T47D (cell line): ENCODE measurements at places on chromosomes 2 and 18.

GRCh38 chr2:235675678-235676535, 182.1 kb downstream of the AGAP1 start:
- DNase-seq, result no peak

GRCh38 chr2:17515652-17516051, 2.6 kb downstream of the RAD51AP2 start:
- no peak for DNase-seq

DNA sequence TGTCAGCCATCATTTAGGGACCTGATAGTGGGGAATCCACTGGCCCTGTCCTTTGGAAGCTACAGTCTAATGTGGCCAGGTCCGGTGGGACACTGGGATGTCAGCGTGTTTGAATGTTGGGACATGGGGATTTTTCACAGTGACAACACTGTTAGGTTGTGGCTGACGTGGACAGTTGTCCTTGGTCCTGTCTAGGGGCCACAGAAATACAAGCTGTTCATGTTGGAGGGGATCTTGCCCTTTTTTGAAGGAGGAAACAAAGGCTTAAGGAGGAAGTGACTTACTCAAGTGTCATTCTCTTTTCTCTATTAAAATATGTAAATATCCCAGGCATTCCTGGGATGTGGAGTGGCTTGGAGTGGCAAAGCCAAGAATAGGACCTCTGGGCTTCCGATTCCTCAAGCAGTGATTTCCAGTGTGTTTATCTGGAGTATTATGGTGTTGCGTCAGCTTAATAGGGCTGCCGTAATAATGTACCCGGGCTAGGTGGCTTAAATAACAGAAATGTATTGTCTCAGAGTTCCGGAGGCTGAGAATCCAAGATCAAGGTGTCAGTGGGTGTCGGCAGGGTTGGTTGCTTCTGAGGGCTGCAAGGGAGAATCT, 8.5 kb downstream of the ACOXL start:
- no peak for DNase-seq

DNA sequence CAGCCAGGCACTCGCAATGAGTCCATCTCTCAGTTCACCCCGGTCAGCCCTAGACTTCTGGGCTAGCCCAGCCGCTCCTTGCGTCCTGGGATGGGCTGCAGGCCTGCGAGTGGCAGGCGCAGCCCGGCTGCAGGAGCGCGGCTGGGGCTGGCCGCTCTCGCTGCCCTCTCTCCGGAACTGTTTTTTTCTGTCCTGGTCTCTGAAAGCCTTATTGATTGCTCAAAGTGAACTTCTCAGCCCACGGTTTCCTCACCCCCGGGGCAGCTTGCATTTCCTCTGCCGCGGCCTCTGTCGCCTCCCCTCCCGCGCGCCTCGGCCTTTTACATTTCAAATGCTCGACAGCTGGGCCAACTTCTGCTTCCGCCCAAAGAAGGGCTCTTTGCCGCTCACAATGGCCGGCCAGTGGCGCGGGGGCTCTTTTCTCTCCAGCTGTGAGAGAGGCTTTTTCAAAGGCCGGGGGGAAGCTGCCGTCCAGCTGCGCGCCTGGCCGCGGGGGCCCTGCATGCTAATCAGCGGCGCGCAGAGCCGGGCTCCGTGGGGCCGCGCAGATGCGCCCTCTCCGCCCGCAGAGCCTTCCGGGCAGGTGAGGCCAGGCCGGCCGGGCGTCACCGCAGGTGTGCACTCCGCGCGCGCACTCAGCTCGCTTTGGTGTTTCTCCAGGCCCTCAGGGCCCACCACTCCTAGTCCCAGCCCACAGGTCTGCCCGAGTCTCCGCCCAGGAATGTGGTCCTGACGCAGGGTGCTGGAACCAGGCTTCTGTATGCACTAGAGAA, 513.8 kb downstream of the RNF144A start:
- DNase-seq, result peak; percentile 50

DNA sequence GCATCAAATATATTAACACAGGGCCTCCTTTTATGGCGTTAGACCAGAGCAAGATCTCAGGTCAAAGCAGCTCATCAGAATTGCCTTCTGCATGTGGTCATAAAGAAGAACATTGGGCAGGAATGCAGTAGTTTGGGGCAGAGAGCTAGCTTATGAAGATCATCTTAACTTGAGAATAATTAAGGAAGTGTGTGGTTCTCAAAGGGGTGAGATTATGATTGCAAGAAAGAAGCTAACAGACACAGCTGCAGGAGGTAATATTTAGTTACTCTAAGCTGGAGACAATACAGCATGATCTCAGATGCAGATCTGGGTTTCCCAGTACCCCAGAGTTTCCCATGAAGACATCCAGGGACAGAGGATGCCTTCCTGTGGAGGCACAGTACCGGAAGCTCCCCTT, 91.6 kb downstream of the TTC27 start:
- no peak for DNase-seq

DNA sequence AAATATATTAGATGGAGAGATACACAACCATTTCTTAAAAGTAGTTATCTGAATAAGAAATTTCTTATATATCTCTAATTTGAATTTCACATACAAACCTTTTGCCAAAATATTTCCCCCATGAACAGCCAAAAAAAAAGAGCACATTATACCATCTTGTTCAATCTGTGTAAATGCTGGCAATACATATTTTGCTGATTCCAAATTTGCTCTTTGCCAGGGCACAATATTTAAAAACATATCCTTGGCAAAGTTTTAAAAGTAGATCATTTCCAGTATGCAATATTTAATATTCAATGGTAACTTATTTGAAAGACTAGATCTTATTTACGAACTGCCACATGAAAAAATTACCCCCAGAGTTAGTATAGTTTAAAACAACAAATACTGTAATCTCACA, 204.2 kb downstream of the CBLN2 start:
- no peak for DNase-seq

GRCh38 chr2:42909966-42910365, 117.6 kb upstream of the HAAO start:
- no peak for DNase-seq

- no peak for DNase-seq
Observed at GRCh38 chr2:172248785-172249187, 146.1 kb upstream of the DLX2 start.

GRCh38 chr18:1438967-1439366, 534.3 kb downstream of the ADCYAP1 start:
- no peak for DNase-seq

- DNase-seq, result no peak
Observed at GRCh38 chr2:71882236-71882946, 265.3 kb downstream of the CYP26B1 start.

- DNase-seq, result no peak
Observed at GRCh38 chr2:65834771-65835475, 402.5 kb upstream of the SPRED2 start.

GRCh38 chr2:106205488-106205887, 11.4 kb upstream of the UXS1 start:
- no peak for DNase-seq

DNA sequence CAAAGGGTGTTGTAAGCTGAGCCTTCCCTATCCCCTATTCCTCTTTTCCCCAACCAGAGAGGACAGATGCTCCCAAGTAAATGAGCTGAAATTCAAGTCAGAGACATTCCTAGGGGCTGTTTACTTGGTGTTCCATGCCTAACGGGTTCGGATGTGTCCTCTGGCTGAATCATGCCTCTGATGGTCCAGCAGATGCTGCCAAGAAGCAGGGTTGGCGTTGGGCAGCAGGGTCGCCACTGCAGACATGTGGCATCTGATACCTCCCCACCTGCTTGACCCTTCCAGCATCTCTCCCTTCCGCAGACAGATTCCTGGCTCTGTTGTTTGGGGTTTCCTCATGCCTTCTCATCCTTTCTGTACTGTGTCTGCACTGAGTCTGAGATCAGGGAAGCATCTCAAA, 108.3 kb downstream of the HNRNPLL start:
- DNase-seq, result no peak
